ENCODE measurements at places on chromosomes 5 and 9. TPM values are rescaled to one million over a fixed set of nuclear protein-coding genes. Genes with fewer than 3 reads are reported as not detected.

The FBXW5 gene
- total RNA-seq = 106 TPM

The FBLL1 gene
- not detected for total RNA-seq

The BTNL8 gene
- total RNA-seq = not detected

The TTC39B gene
- 34.3 TPM for total RNA-seq

The TMEM252 gene
- total RNA-seq = not detected

The TEX53 gene
- total RNA-seq = not detected

The ADGRD2 gene
- total RNA-seq = not detected

The ARHGEF37 gene
- 1.1 TPM for total RNA-seq

The C5orf63 gene
- total RNA-seq = 7.4 TPM

The PPP3R2 gene
- not detected for total RNA-seq

The IRX2 gene
- not detected for total RNA-seq

GRCh38 chr5:125409234-125409860 is 662.9 kb upstream of the ZNF608 start:
- DNase-seq = no peak

GRCh38 chr9:22208846-22209585 is 199.9 kb upstream of the CDKN2B start:
- no peak for DNase-seq

DNA sequence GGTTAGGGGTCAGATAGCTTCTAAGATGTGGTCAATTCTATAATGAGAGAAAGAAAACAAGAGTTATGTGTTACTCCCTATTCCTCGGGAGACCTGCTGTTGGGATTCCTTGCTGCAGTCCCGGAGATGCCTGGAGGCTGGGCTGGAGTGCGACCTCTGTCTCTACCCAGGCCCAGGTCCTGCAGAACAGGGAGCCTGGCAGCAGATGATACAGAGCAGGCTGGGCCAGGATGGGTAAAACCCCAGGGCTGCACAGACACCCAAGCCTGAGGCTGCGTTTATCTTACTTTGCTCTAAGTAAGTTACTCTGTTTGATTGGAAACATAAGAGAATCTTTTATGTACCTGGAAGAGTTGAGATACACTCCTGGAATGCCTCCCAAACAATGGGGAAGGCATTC is 26.9 kb upstream of the FAM120AOS start:
- DNase-seq = no peak

- DNase-seq = no peak
Observed at GRCh38 chr5:6814816-6815215, 101.6 kb downstream of the TENT4A start.

DNA sequence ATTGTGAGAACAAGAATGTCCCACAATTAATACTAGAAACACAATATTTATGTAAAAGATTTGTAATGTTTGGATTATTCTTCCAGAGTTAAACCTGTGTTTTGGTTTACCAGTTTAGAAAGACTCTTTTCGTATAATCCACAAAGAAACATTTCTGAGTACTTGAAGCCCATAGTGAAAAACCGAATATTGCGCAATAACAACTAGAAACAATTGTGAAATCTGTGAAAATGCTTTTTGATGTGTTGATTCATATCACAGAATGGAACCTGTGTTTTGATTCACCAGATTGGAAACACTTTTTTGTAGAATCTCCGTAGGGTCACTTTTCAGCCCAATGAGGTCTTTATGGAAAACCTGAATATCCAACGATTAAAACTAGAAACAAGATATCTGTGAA is 386.2 kb downstream of the PRDM9 start:
- no peak for DNase-seq

DNA sequence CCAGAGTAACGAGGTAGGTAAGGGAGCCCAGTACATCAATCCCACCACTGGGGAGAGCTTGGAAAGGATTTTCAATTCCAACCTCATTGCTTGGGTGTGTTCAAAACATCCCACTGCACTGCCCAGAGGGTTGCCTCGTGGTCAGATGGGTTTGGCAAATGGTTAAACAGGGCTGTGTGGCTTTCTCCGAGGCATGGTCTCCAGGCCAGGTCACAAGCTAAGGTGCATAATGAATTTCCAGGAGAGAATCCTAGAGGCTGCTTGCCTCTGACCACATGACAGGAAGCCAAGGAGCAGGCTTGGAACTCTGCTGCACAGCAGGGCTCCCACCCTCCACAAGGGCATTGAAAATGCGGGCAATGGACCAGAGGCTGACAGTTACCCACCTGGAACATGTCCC is 51.6 kb downstream of the DAP start:
- no peak for DNase-seq

DNA sequence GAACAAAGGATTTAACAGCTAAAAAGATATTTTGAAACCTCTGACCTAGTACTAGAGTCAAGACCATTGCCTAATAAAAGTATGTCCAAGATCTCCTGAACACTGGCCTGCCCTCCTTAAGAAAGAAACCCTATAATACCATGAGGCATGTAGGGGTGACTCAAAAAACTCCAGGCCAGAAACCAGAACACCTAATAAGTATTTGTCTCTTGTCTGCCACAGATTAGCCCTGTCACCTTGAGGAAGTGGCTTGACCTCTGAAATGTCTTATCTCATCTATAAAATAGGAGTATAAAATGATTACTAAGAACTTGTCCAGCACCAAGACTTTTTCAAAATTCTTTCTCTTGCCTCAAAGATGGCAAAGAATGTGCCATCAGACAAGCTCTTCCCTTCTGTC is 125.5 kb upstream of the RASGRF2 start:
- no peak for DNase-seq

GRCh38 chr9:135499326-135500070 is 984 bp upstream of the MRPS2 start:
- peak; percentile 88 for DNase-seq

DNA sequence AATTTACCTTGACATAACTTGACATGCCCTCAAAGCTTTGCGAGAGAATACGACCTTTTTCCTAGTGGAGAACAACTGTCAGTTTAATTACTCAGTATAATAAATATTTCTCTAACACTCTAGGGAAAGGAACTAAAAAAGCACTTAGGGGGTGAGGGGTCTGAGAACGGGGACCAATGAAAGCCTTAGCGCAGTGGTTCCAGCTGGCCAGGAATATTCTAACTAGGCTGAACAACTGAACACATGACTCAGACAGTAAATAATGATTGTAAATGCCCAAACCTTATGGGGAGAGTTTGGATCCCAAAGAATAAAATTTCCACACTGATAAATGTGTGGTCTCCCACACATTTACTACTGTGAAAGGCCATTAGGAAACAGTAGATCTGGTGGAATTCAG is 14.9 kb downstream of the MYO10 start:
- no peak for DNase-seq

DNA sequence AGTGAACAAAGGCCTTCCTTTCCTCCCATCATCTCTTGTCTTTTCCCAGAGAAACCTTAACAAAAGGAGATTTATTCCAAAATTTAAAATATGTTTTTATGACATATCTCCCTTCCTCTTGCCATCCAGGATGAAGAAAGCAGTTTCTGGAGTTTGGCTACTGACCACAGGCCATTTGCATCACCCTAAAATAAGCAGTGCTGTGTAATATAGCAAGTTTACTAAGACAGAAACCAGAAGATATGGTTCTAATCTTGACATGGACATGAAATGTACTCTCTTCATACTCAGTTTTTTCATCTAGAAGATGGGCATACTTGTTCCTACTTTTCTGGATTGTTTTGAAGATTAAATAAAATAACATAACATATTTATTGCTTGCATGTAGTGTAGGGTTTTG is 50.2 kb upstream of the ZFAND5 start:
- DNase-seq = no peak

DNA sequence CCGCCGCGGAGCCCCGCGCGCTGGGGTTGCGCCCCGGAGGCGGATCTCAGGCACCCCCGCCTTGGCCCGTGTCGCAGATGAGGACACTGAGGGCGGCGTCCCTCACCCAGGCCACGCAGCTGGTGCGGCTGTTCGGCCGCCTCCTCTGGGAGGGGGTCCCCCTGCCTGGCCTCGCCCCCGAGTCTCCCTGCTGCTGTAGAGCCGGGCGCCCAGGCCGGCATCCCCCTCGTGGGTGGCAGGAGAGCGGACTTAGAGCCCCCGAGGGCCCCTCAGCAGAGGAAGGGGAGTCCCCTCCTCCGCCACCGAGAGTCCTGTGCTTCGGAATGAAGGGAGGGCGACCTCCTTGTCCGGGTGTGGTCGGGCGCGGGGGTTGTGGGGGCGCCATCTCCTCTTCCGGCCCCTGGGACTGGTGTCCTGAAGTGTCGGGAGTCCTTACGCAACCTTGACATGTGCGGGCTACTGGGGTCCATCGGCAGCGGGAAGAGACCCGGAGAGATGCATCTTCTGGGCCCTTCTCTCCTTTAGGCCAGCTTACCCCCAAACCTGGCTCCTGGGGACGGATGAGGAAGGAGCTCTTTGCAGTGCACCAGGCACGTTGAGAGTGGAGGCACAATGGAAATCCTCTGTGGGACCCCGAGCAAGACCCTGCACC is 11.7 kb upstream of the EXOSC2 start:
- peak; percentile 45 for DNase-seq

DNA sequence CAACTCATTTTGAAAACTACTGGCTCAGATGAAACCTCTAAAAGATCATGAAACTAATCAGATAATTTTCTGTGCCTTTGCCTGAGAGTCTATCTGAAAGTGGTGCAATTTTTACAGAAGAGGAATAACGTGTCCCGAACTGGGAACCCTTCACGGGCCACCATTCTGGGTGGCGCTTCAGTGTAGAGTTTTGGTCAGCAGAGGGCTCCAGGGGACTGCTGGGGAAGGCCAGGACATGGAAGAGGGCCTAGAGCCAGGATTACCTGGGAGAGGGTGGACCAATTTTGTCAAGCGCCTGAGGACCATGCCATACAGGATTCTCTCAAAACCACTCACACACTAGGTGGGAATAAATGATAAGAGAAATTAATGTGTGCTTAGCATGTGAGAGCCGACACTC is 49.7 kb upstream of the PLEKHG4B start:
- DNase-seq = no peak

GRCh38 chr5:17991775-17992174 is 357.5 kb downstream of the TAF11L14 start:
- DNase-seq = no peak

- DNase-seq = no peak
Observed at GRCh38 chr5:10315201-10315600, 7.5 kb upstream of the CMBL start.

DNA sequence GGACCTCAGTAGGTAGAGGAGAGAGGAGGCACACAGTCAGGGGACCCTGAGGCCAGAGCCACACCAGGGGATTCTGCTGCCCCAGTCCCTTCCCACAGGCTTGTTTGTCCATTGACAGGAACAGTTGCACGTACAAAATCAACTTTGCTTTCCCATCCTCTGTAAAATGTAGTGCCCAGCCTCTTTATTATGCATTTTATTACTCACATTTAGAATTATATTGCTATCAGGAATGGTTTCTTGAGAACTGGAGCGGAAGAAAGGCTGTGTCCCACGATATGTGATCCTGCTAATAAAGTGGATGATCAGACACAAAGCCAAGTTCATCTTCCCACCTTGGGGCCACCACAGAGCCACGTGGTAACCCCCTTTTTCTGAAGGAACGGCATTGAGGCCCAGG is 277.4 kb downstream of the FANCC start:
- no peak for DNase-seq

GRCh38 chr5:2779459-2779858 is 28.0 kb upstream of the IRX2 start:
- no peak for DNase-seq

DNA sequence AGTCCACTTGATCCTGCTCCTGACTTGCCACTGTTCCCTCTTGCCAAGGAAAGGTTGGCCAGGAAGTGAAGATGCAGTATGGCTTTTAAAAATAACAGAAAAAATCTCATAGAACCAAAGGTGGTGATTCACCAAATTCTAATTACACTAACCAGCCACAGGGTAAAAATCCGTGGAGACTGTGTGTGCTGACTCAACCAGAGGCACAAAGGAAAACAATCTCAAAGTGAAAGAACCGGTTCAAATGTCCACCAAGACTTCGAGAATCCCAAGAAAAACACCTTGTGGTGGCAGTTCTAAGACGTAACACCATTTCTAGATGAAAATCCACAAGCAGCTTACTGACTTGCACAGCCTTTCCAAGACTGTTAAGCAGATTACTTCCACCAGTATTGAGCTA is 279.1 kb downstream of the TLE1 start:
- no peak for DNase-seq

DNA sequence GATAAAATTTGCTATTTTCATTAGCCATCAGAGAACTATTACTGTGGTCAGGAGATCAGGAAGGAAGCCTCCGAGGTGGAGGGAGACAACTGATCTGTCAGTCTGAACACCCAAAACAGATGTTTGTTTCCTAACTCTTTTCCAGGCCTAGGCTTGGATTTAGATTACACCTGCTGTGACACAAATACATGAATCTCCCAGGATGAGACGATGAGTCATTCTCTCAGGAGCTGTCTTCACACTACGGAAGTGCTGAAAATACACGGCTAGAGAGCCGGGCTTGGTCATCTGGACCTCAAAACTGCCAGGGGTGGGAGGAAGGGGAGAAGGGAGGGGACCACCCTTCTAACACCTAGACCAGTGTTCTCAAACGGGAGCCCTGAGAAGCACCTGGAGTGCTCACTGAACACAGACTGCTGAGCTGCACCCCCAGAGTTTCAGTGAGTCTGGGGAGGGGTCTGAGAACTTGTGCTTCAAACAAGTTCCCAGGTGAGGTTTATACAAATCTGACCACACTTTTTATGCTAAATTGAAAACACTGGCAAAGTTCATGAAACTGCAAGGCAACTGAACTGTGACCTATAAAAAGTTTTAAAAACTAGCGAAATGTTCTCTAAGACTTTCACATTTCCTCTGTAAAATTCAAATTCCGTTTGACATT is 80.3 kb upstream of the EQTN start:
- DNase-seq = no peak

DNA sequence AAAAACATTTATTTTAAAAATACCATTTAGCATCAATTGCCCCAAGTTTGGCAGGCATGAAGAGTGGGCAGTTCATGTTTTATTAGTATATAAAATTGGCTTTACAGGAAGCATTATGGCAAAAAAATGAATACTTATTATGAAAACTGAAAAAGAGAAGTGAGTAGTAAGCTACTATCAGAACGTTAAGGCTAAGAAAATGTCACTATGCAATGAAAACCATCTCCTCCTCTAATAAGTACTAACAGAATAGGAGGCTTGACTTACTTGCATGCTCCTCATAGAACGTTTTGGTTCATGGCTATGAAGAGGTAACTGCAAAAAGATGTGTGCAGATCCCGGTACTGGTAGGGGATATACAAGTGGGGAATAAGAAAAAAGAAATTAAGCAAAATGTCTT is 23.6 kb downstream of the TICAM2 start:
- no peak for DNase-seq

GRCh38 chr5:168317096-168317520 is 25.7 kb downstream of the WWC1 start:
- DNase-seq = no peak

GRCh38 chr9:127318651-127319167 is 54.1 kb downstream of the GARNL3 start:
- no peak for DNase-seq

GRCh38 chr9:123370526-123371227 is 14.7 kb downstream of the CRB2 start:
- no peak for DNase-seq

Data from activated CD8-positive, alpha-beta memory T cell treated with anti-CD3 and anti-CD28 coated beads, Interleukin-2, amount 10 ng/mL, durations not matched to agents 7 days and 5 days (primary cell).